ENCODE measurements at places on chromosomes 3 and 15. TPM values are rescaled to one million over a fixed set of nuclear protein-coding genes. Genes with fewer than 3 reads are reported as not detected.

The CCDC80 gene
- total RNA-seq = 49.8 TPM

The NCBP2 gene
- total RNA-seq = 122 TPM

The DAZL gene
- total RNA-seq = not detected

The WDR49 gene
- total RNA-seq = 5.4 TPM

The GLCE gene
- 17.8 TPM for total RNA-seq

The HCLS1 gene
- total RNA-seq = 0.45 TPM

The LIPC gene
- total RNA-seq = not detected

The GPR62 gene
- 0.18 TPM for total RNA-seq

The RTP1 gene
- total RNA-seq = not detected

The PLA1A gene
- not detected for total RNA-seq

The PLA2G4D gene
- not detected for total RNA-seq

The ROPN1B gene
- 2.0 TPM for total RNA-seq

The TAGLN3 gene
- 70.2 TPM for total RNA-seq

The ZMYND10 gene
- 2.3 TPM for total RNA-seq

The TNIK gene
- 32.3 TPM for total RNA-seq

The BOC gene
- 130 TPM for total RNA-seq

The RAB11A gene
- 212 TPM for total RNA-seq

Data from neural crest cell (in vitro differentiated cells).